Ovary (tissue), 10 donors: ENCODE measurements at places on chromosomes 3 and 15. TPM values are rescaled to one million over a fixed set of nuclear protein-coding genes. Genes with fewer than 3 reads are reported as not detected.

DNA sequence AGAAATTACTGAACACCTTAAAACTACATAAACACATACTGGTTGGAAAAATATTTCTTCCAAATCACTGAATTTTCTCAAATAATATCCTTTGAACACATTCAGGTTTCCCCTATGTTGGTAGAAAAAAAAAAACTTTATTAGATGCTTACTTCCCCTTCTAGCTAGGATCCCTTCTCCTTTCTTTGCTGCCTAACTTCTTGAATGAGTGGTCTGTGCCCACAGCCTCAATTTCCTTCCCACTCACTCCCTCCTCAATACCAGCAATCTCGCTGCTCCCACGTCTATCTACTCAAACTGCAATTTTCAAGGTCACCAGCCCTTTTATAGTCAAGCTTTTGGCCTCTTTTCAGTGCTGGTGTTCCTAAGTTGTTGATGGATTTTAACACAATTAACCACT is 8.3 kb downstream of the CD200R1 start:
- no peak for DNase-seq

- DNase-seq, result no peak
These were observed 78.5 kb downstream of the PPARG start for GRCh38 chr3:12367346-12367745.

Gene SLC38A3
- 8.8 TPM for total RNA-seq

DNA sequence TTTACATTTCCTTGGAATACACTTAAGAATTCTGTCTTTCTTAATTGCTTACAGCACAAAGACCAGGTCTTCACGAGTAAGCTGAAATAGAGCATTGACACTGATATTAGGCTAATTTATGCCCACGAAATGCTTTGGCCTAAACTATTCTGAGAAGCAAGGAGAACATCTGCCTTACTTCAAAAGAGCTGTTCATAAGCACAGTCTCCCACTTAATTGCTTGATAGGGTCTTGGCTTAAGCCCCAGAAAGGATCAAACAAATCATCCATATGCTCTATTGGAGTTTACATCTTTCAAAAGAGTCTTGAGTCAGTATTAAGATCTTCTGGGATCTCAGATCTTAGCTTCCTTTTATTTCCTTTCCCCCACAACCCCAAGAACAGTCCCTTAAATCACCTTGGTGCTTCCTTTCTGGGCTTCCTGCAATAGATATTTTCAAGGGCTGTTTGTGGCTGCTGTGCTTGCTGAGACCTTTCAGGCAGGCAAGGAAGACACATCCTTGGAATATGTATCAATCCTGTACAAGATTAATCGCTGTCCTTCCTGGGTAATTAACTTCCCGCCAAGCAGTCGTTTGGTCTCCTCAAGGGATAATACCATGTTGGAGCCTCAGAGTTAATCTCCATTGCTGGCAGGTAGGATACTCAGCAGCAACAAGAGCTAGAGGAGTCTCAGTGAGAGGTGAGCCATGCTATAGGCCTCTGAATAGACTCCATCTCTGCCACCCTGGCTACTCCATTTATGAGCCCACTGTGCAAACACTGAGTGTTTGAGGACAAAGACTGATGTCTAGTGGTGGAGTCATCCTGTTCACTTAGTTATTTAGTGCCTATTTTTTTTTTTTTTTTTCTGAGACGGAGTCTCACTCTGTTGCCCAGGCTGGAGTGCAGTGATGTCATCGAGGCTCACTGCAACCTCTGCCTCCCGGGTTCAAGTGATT is 37.1 kb downstream of the TMEM158 start:
- no peak for DNase-seq

Gene GOLGA6B
- not detected for total RNA-seq

DNA sequence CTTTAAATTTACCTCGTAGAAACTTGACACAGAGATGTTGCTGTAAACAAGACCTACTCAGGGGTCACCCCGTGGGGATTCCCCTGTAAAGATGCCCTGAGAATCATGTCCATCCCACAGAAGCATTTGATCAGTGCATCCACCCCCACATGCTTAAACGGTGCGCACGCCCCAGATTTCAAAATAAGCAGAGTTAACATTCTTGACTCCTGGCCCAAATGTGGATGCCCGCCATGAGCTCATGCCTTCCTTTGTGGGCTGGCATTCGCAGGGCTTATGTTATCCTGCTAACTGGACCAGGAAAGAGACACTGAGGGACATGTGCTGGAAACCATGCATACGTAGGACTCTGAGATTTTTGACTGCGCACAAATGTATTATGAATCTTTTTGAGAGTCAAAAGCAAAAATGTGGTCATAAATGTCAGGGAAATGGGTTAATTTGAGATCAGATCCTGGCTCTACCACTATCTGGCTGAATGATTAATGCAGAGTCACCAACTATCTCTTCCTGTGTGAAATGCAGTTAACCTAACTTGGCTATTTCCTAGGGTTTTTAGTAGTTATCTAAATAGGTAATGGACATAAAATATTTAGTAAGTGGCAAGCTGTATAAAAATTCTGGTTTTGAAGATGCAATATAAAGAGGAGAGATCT is 9.1 kb upstream of the TP63 start:
- DNase-seq, result no peak

GRCh38 chr3:47261301-47261700 is 21.3 kb downstream of the KIF9 start:
- DNase-seq, result peak; percentile 5

Gene CPOX
- 18.2 TPM for total RNA-seq

- no peak for DNase-seq
These were observed 18.0 kb downstream of the CCR8 start for GRCh38 chr3:39347586-39347876.

Gene PRSS50
- total RNA-seq, result 0.23 TPM

GRCh38 chr3:106824856-106825255 is 552.4 kb upstream of the CCDC54 start:
- DNase-seq, result no peak

Gene CYP11A1
- 32.3 TPM for total RNA-seq

- no peak for DNase-seq
These were observed 34.1 kb upstream of the KLF13 start for GRCh38 chr15:31292391-31293015.

Gene MED12L
- 2.0 TPM for total RNA-seq

DNA sequence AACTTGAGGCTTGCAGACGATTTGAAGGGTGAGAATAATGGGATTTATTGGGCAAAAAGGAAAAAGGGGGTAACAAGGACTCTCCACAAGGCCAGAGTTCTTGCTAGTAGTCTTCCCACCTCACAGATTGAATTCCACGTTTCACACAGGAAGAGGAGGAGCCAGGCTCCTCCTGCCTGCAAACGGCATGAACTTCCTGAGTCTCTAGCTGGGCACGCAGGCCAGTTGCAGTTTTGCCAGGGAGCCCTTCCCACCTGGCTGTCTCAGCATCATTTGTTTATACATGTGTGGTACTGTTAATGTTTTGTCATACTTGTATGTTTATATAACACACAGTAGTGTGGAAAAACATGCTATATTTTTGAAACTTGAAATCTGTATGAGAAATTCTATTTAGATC is 155.0 kb downstream of the NLGN1 start:
- DNase-seq, result no peak

DNA sequence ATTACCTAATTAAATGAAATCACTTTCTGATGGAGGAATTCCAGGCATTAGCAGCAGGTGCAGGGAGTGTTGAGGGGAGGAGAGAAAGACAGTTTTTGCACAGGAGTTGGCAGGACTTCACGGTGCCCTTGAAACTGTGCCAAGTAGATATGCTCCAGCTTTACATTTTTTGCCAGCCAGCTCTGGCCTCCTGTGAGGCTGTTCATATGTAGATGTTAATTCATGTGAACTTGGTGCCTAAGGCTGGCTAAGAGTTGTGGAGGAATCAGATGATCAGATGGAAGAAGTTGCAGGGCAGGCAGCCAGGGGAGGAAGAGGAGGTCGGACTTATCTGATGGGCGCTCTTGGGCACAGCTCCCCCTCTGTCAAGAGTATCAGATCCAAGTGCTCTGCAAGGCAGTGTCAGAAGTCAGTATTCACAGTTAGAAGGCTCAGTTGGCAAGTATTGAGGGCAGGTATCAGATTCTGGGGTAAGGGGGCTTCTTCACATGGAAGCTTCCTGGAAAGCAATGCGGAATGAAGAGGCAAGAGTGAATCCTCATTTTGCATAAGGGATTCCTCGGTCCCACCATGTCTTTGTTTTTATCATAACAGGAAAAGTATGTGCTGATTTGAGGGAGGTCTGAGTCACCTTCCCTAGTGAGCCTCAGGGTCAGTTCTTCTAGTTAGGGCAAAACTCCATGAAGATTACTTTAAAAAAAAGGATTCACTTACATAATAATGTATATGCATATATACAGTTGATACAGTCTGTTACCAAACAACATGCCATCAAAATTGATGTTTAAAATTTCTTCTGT is 172.6 kb upstream of the UMPS start:
- DNase-seq, result no peak

- DNase-seq, result no peak
These were observed 1.7 kb downstream of the SNTN start for GRCh38 chr3:63654211-63654610.

GRCh38 chr3:152538518-152538917 is 269.8 kb downstream of the MBNL1 start:
- no peak for DNase-seq

Gene FYTTD1
- 28.8 TPM for total RNA-seq
